ENCODE measurements at places on chromosomes 2 and 18.
A peak's percentile ranks its signal among the peaks of the same experiment; 100 is the strongest.

DNA sequence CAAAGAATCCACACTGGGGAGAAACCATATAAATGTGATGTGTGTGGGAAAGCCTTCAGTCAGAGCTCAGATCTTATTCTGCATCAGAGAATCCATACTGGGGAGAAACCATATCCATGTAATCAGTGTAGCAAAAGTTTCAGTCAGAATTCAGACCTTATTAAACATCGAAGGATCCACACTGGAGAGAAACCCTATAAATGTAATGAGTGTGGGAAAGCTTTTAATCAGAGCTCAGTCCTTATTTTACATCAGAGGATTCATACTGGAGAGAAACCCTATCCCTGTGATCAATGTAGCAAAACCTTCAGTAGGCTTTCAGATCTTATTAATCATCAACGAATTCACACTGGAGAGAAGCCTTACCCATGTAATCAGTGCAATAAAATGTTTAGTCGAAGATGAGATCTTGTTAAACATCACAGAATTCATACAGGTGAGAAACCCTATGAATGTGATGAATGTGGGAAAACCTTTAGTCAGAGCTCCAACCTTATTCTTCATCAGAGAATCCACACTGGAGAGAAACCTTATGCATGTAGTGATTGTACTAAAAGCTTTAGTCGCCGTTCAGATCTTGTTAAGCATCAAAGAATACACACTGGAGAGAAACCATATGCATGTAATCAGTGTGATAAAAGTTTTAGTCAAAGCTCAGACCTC is 16.7 kb upstream of the ZSCAN30 start:
- DNase-seq = no peak

DNA sequence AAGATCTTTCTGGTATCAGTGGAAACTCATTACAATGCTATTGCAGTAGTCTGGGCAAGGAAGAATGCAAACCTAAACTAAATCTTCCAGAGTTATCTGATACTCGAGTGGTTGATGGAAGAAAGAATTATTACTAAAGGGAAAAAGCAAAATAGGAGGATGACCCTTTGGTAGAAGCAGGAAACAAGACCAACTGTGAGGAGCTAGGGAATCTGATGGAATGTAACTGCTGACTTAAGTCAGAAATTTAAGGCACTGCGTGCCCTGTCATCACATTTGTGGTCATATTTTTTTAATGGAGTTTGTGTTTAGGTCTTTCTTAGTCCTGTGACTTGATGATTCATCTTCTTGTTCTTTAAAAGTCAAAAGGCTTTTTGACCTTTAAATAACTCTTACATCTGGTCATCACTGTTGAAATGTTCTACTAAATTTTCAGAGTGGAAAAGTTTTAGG is 36.5 kb upstream of the ARMC9 start:
- no peak for DNase-seq

GRCh38 chr18:13893418-13893760 is 21.9 kb downstream of the MC2R start:
- no peak for DNase-seq

- no peak for DNase-seq
Measured at GRCh38 chr18:26993568-26993967, 128.1 kb upstream of the AQP4 start.

DNA sequence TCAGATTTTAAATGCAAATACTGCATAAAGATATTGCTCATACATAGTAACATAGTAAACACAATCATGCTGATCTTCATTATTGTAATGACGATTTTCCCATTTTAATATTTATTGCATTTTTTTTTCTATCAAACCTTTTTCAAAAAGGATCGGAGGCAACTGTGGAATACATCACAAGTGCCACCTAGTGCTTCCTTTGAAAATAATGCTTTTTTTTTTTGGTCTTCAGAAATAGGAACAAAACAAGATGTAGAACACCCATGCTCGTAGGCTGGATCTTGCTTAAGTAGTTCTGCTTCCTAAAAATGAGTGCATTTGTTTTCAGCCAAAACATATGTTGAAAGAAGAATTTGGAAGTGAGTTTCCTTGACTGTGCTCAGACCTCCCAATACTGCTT is 35.7 kb upstream of the GPR155 start:
- no peak for DNase-seq

GRCh38 chr2:121080013-121080772 is 204.8 kb downstream of the TFCP2L1 start:
- DNase-seq = peak; percentile 33

- no peak for DNase-seq
Measured at GRCh38 chr2:146624430-146625160, 1220.2 kb upstream of the ACVR2A start.

GRCh38 chr2:201072201-201072530 is 365 bp downstream of the NDUFB3 start:
- no peak for DNase-seq

DNA sequence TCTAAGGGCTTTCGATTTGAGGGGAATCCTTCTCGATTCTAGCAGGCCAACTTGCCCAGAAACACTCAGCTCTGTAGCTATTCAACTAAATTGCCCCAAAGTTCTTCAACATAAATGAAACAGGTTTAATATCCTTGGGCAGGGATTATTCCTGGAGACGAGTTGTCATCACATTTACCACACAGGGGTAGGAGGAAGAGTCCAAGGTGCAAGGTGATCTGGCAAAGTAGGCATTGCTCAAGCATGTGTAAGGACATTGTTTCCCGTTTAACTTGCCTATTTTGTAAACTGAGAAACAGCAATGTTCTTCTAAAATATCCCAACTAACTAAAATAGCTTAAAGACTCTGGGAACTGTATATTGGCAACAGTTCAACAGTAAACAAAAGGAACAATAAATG is 814.3 kb downstream of the BCL11A start:
- DNase-seq = no peak

- no peak for DNase-seq
Measured at GRCh38 chr2:66582987-66583880, 148.3 kb downstream of the MEIS1 start.

DNA sequence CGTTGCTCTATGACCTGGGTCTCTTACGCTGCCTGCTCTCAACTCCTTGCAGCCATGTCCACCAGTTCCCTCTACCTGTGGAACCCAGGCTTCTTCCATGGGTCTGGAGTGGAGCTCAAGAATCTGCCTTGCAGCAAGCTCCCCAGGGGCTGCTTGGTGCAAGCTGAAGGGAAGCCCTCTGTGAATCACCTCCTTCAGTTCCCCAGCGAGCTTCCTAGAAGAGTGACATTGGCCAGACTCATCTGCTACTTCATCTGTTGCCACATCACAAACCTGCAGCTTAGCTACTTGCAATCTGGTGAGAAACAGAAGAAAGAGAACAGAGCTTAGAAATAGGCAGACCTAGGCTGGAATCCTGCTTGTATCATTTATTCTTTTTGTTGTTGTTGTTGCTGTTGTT is 9.8 kb upstream of the EFR3B start:
- DNase-seq = no peak

DNA sequence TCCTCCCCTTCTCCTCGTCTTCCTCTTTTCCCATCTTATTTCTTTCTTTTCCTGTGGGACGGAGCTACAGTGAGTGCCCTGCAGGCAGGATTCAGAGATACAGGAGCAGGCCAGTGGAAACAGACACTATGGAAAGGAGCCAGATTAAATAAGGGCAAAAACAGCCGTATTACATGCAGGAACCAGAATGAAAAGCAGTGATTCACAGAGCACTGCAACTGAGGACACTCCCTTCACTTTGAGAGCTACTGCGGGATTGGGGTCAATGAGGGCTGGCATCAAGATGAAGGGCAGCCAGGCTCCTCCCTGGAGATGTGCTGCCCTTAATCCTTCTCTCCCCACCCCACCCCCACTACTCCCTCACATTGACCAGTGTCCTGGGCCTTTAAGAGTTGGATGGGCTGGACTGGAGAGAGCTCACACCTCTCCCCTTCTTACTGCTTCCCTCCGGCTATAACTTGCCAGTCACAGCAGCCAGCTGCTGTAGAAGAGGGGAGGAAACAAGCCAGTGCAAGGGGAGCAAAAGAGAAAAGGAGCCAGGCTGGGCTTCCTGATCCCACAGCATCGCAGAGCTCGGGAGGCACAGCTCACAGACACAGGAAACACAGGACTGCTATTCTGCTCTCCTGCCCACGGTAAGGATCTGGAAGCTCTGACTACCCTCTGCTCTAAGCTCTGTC is at the start of gene PLCD4:
Gene PLCD4 (plus strand): TSS at position 464 of the 680 bp plus-strand sequence. CDS start 7,841 bp downstream, outside the sequence.
- no peak for DNase-seq

GRCh38 chr2:241975593-241976284 is 106.2 kb downstream of the RTP5 start:
- DNase-seq = no peak

DNA sequence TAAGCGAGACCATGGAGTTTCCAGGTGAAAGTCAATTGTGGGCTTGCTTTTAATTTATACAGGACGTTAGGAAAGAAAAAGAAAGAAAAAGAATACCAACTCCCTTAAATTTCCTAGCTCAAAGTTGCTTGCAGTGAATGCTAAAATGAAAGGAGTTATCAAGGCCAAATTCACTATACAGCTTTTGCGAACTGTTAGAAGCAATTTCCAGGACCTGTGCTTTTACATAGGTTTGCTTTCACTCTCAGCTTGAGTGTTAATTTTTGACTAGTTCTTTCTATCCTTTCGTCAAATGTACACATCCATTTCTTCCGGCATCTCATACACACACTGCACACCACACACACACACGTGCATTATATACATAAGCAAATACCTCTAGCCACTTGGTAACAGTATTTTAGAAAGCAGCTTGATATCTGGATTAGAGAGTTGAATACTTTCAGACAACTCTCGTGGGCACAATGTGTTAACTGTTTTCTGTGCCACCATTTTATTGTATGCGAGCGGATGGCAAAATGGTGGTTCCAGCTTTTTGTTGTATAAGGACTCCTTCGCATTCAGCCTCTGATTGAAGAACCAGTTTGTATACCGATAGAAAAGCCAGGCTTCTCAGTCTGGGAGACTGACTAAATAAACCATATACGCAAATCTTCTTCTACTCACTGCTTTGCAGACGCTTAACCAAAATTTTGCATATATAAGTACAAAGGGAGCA is 381.8 kb downstream of the MTX2 start:
- no peak for DNase-seq

GRCh38 chr2:64779117-64779690 is 125.5 kb upstream of the SERTAD2 start:
- no peak for DNase-seq

DNA sequence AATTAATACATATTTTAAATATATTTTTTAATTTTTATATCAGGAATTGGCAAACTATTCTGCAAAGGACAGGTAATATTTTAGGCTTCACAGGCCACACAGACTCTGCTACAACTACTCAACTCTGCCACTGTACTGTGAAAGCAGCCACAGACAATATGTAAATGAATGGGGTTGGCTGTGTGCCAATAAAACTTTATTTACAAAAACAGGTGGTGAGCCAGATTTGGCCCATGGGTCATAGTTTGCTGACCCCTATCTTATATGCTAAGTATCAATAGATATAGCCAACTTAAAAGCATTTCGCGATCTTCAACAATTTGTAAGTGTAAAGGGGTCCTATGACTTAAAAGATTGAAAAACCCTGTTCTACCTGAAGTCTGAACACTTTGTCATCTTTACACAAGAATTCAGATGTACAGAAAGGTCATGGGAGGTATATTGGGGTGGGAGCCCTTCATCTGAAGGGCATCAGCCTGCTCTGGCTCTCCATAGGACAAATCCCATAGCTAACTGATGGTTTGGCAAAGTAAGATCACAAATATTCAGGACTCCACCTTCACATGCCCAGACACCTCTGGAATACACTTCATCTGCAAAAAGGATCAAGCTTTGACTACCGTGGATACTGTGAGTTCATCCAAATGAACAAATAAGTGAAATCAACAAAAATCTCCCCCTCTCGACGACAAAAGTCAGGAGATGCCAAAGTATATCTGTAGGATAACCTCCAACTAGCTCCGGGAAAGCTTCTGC is 65.9 kb downstream of the C1D start:
- no peak for DNase-seq

GRCh38 chr18:57518533-57518932 is 68.0 kb downstream of the FECH start:
- no peak for DNase-seq

DNA sequence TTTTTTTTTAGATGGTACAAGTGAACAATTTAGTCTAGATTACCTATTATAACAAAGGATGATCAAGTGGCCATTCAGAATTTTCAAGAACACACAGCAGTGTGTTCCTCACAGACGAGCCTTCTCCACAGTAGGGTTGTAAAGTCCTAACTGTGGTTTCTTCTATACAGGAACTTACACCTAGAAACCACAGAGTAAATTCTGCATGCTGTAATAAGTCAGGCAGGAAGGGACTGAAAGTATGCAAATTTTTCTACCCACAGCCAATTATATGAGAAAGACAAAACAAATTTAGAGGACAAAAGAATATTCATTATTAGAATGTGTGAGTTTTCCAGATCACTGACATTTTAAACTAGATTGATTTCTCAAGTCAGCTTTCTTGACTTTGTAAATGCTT is 99.5 kb downstream of the RBMS1 start:
- DNase-seq = no peak

GRCh38 chr2:102013206-102014040 is 21.7 kb downstream of the IL1R2 start:
- no peak for DNase-seq

DNA sequence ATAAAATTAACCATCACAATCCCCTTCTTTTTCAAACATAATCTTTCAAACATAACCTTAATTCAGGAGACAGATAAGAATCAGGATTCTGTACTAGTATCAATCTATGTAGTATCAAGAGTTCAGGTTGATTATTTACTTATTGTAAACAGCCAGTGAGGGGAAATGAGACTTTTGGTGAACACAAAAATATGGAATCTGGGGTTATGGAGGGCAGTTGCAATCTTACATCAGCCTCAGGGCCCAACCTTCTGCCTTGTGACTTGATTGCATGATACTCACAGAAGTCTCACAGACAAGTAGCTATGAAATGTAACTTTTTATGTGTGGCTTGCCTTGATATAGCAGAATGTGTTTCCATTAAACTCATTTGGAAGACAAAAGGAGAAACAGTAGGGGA is 262.7 kb upstream of the THSD7B start:
- no peak for DNase-seq
